ENCODE measurements at places on chromosomes 2 and 18. TPM values are rescaled to one million over a fixed set of nuclear protein-coding genes. Genes with fewer than 3 reads are reported as not detected.

The GPR35 gene
- 0.85 TPM for total RNA-seq

The NDC80 gene
- total RNA-seq, result 1.9 TPM

The HRH4 gene
- 0.64 TPM for total RNA-seq

The LAMA3 gene
- 582 TPM for total RNA-seq

The PRPF40A gene
- 130 TPM for total RNA-seq

The COL4A3 gene
- total RNA-seq, result under 0.01 TPM

The C2orf72 gene
- 0.24 TPM for total RNA-seq

The THUMPD2 gene
- 10.4 TPM for total RNA-seq

The PIEZO2 gene
- total RNA-seq, result 0.48 TPM

The MGAT4A gene
- 2.4 TPM for total RNA-seq

The UGT1A3 gene
- total RNA-seq, result 0.24 TPM

The TMEM178A gene
- total RNA-seq, result 0.43 TPM

The KRTCAP3 gene
- total RNA-seq, result 28.6 TPM

The CPLX4 gene
- total RNA-seq, result 0.24 TPM
